ENCODE measurements at places on chromosomes 11 and 22.

GRCh38 chr11:109514313-109515018 lies 92.5 kb downstream of the C11orf87 start:
- DNase-seq, result no peak

DNA sequence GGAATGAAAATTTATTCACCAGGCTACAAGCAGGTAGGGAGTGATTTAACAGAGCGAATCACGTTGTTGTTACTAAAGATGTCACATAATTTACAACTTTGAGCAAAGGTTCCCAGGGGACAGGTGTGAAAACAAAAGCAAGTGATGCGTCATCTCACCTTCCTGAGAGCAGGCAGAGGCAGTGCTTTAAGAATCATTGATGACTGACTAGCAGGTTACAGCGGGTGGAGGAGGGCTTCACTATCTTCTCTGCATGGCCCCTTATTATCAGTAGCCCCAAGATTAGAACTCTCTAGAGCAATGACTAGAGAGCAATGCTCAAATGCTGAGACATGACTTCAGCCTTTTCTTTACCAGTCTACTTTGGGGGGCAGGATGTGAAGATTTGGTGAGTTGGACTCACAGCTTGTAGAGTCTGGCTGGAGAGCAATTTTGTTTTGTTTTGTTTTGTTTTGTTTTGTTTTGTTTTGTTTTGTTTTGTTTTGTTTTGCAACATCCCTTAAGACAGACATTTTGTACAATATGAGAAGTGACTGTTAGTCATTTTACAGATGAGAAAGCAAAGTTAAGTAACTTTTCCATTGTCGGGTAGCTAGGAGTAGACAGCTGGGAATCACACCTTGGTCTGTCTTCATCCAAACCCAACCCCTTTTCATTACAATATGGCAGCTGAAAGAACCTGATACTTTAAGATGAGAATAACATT lies 84.8 kb downstream of the SLC1A2 start:
- DNase-seq, result peak; percentile 68

- no peak for DNase-seq
Measured at GRCh38 chr11:629237-629583, 2.2 kb upstream of the SCT start.

GRCh38 chr11:99505316-99505715 lies 484.6 kb downstream of the CNTN5 start:
- no peak for DNase-seq

DNA sequence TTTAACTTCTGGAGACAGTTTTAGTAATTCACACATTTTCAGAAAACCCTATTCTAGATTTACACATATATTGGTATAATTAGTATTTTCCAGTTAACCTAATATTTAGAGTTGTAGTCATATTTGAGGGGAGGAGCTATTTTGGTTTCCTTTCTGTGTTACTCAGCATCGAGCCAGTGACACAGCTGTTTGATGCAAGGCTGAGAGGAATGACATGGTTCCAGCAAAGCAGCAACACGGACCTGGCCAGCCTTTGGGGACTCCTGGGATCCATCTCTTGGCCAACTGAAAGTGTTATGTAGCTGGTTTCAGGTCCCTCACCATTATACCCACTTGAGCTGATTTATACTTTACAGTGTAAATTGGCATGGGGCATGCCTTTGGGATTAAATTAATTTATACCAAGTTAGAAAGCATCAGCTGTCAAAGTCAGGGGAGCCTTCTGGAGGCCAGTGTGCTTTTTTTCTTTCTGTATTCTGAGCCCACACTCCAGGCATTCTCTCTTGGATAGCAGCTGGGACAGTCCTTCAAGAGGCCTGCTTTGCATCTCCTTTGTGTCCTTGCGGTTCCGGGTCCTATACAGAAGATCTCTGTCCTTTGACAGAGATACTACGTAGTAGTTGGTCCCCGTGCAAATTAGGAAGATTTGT lies 91.3 kb upstream of the SLC25A18 start:
- peak; percentile 36 for DNase-seq

GRCh38 chr22:42626951-42627625 lies 12.4 kb upstream of the POLDIP3 start:
- DNase-seq, result no peak

- DNase-seq, result no peak
Measured at GRCh38 chr11:104033134-104033533, 3.3 kb upstream of the DDI1 start.

DNA sequence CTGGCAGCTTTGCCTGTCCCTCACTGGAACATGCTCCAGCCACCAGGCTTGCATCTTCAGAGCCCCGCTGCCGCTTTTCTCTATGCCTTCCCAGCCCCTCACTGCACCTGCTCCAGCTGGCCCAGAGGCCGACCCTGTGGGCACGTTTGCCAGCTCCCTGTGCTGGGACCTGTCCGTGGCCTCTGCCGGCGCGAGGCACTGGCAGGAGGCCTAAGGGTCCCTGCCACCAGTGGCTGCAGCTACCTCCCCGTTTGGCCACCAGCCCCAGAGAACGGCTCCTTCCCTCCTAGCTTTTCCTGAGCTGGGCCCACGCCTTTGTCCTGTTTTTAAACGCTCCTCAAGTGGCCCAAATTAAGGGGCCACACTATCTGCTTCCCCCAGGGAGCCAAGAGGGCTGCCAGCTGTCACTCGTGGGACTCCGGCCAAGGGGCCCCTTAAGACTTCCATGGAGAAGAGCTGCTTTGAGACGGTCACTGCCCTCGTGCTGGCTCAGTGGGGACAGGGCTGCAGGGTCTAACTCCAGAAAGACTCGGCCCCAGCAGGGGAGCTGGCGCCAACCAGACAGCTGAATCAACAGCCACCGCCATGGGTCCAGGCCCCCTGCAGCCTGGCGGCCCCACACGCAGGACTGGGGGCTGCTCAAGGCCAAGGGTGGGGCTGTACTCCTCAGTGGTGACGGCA lies 24.6 kb upstream of the WNT7B start:
- DNase-seq, result no peak

DNA sequence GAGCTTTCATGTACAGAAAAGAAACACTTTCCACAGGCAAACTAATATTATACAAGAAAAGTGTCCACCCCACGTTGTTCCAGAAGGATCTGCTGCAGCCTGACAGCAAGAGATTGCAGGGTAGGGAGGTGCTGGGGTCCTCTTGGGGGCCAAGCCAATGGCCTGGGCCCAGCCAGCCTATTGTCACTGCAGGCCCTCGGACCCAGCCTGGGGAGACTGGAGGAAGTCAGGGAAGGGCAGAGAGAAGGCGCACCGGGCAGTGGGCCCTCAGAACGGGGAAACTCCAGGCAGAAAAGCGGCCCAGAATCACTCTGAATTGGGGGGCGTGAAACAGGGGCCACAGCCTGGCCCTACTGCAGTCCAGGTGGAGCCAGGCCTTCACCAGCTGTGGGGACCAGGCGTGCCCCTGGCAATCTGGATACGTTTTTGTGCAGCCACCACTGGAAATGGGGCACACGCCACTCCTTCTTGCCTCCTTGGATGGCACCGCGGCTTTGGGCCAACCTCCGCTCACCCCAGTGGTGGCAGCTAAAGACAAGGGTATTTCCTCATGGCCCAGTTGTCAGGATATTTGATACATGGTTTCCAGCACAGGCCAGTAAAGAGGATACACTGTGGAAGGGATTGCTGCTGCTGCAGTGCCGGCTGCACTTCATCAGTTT lies 3.9 kb upstream of the NAP1L4 start:
- DNase-seq, result no peak

DNA sequence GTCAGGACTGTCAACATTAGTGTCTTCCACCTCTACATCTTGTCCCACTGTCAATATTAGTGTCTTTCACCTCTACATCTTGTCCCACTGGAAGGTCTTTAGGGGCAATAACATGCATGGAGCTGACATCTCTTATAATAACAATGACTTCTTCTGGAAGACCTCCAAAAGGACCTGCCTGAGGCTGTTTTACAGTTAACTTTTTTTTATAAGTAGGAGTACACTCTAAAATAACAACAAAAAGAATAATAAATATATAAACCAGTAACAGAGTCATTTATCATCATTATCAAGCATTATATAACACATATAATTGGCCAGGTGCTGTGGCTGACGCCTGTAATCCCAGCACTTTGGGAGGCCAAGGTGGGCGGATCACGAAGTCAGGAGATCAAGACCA lies 57.5 kb downstream of the PAK1 start:
- no peak for DNase-seq

GRCh38 chr11:11640152-11640551 lies 18.3 kb upstream of the GALNT18 start:
- DNase-seq, result no peak

DNA sequence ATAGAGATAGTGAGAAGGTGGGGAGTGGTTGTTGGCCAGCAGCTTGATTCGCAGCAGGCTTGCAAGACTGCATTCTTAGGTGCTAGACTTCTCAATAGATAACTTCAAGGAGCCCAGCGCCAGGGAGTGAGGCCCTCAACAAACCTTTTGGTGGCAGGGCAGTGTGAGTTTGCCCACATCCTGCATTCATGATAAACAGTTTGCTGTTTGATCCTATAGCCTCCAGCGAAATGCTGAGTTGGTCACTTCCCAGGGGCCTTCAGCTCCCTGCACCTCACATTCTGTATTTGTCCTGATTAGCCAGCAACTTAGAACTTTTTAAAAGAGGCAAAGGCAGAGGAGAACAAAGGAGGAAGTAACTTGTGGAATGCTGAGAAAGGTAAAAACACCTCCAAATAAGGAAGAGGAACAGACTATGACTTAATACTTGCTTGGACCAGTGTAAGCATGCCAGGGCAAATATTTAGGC lies 25.1 kb downstream of the OR10A6 start:
- DNase-seq, result no peak

- DNase-seq, result no peak
Measured at GRCh38 chr11:5663511-5663910, 21.4 kb downstream of the TRIM5 start.

- DNase-seq, result no peak
Measured at GRCh38 chr11:69652999-69653398, 12.0 kb downstream of the CCND1 start.

DNA sequence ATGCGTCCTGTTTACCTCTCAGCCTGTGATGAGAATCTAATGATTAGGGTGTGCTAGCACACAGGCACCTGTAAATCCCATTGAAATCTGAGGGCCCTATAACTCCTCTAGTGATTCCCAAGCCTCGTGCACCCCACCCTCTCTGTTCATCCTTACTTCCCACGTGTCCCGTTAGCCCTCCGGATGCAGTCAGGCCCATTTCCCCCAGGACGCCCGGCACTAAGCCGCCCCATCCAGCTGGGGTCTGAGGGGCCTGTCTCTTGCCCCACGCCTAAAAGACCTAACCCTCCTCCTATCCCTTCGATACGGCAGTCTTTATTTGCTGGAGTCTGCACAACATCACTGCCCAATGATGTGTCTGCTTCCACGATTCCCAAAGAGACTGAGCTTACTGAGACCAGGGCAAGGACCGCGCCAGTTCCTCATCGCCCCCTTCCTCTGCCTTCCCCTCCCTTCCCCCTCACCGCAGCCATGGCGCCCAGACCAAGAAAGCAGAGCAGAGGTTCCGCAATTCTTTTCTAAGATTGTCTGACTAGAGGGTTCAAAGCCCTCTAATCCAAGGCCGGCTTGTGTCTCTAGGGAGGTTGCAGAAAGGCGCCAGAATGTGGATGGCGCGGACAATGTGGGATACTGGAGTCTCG lies 1.1 kb upstream of the FADS2 start:
- peak; percentile 62 for DNase-seq

GRCh38 chr22:17920145-17920605 lies 104.2 kb downstream of the MICAL3 start:
- DNase-seq, result no peak

DNA sequence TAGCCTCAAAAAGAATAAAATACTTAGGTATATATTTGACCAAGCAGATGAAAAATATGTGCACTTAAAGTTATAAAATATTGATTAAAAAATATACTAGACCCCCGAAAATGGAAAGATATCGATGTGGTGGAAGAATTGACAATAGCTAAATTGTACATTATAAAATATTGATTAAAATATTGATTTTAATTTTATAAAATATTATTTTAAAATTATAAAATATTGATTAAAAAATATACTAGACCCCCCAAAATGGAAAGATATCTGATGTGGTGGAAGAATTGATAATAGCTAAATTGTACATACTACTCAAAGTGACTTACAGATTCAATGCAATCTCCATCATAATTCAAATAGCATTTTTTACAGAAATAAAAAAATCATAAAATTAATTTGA lies 1540.9 kb upstream of the RAG2 start:
- DNase-seq, result no peak

DNA sequence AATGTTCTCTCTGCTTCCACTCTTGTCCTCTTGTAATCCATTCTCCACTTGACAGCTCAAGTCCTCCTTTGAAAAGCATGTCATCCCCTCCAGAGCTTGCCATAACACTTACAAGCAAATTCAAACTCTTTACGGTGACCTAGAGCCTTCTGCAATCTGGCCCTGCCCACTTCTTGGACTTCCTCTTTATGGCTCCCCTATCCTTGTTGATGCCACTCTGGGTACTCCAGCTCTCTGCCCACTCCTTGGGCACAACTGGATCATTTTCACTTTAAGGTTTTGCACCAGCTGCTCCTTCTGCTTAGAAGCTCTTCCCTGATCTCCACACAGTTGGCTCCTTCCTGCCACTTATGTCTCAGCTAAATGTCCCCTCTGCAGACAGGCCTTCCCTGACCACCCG lies 217.9 kb downstream of the DSCAML1 start:
- DNase-seq, result peak; percentile 81

GRCh38 chr11:17753153-17753552 lies 18.6 kb downstream of the KCNC1 start:
- no peak for DNase-seq

- no peak for DNase-seq
Measured at GRCh38 chr11:1109101-1109917, 34.6 kb downstream of the MUC2 start.

- peak; percentile 36 for DNase-seq
Measured at GRCh38 chr11:112223121-112223520, 3.1 kb upstream of the PTS start.

DNA sequence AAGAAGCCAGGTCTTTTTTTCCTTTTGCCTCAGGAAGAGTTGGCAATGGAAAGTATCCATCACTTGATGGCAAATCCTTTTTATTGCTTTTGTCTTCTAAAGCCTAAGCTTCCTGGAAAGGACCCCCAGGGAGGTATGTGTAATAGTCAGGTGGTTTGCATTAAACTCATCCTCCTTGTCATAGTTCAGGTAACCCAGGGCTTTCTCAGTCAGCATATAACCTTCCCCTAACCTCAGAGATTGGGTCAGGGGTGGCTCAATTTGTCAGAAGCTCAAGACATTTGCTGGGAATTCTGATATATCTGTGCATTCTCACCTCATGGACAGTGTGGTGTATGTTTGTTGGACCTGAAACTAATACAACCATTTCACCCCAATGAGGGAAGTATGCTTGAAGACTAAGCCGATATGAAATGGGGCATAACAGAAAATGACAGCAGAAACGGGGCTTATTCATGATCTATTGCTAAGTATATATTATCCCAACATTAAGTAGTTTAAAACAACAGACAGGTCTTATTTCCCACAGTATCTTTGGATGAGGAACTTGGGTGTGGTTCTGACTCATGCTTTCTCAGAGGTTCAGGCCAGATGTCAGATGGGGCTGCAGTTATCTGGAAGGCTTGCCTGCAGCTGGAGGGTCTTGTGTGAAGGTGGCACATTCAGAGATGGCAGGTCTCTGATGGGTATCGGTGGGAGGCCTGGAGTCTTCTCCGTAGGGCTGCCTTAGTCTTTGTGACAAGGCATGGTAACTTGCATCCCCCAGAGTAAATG lies 135.8 kb upstream of the SPON1 start:
- DNase-seq, result peak; percentile 21

- DNase-seq, result peak; percentile 24
Measured at GRCh38 chr22:38843201-38843656, 599 bp downstream of the NPTXR start.

- DNase-seq, result no peak
Measured at GRCh38 chr11:126495281-126496220, 140.1 kb downstream of the ST3GAL4 start.

- no peak for DNase-seq
Measured at GRCh38 chr11:119363081-119363850, 16.8 kb upstream of the MFRP start.

GRCh38 chr11:69475866-69476471 lies 5.5 kb upstream of the LINC01488 start:
- DNase-seq, result no peak

Data from inflammatory macrophage treated with lipopolysaccharide for 1 hour (primary cell).